GM23248 (cell line): ENCODE measurements at places on chromosomes 13 and 19. TPM values are rescaled to one million over a fixed set of nuclear protein-coding genes. Genes with fewer than 3 reads are reported as not detected.

TJP3 gene
- polyA plus RNA-seq: not detected in 2 replicates

KCNJ14 gene
- polyA plus RNA-seq: 0.47 and 0.48 TPM in 2 replicates

ZNF135 gene
- polyA plus RNA-seq: 4.6 and 4.9 TPM in 2 replicates

CCDC70 gene
- polyA plus RNA-seq: not detected in 2 replicates

MAG gene
- not detected in 2 replicates for polyA plus RNA-seq

GRIN2D gene
- polyA plus RNA-seq: 0.10 and 0.22 TPM in 2 replicates

ASF1B gene
- polyA plus RNA-seq: 18.0 and 19.0 TPM in 2 replicates

ZNF497 gene
- polyA plus RNA-seq: 0.65 and 0.72 TPM in 2 replicates

RAB20 gene
- polyA plus RNA-seq: 2.7 TPM in 2 replicates

WASF3 gene
- 13.5 and 14.7 TPM in 2 replicates for polyA plus RNA-seq

ZNF534 gene
- polyA plus RNA-seq: 0.16 and 0.20 TPM in 2 replicates

CLEC17A gene
- not detected in 2 replicates for polyA plus RNA-seq

CLEC11A gene
- 122 and 127 TPM in 2 replicates for polyA plus RNA-seq

CEACAM20 gene
- polyA plus RNA-seq: not detected in 2 replicates

TRIP10 gene
- 48.9 and 50.1 TPM in 2 replicates for polyA plus RNA-seq

MEF2B gene
- 0.20 and 0.33 TPM in 2 replicates for polyA plus RNA-seq

NKPD1 gene
- not detected in 2 replicates for polyA plus RNA-seq

FPR2 gene
- polyA plus RNA-seq: not detected in 2 replicates

POGLUT2 gene
- 26.4 and 27.7 TPM in 2 replicates for polyA plus RNA-seq

KIR2DL3 gene
- polyA plus RNA-seq: not detected in 2 replicates

SIGLECL1 gene
- not detected in 2 replicates for polyA plus RNA-seq

COL5A3 gene
- polyA plus RNA-seq: 4.1 and 4.2 TPM in 2 replicates

SRRM5 gene
- polyA plus RNA-seq: not detected in 2 replicates

STARD13 gene
- 13.2 and 13.8 TPM in 2 replicates for polyA plus RNA-seq

TTC9B gene
- polyA plus RNA-seq: 0.15 TPM in 1 of 2 replicates, not detected in the other

SBK3 gene
- polyA plus RNA-seq: not detected in 2 replicates

ZSCAN4 gene
- polyA plus RNA-seq: not detected in 2 replicates

ZNF66 gene
- 1.2 and 1.7 TPM in 2 replicates for polyA plus RNA-seq

LGALS7B gene
- polyA plus RNA-seq: not detected in 2 replicates

IZUMO2 gene
- polyA plus RNA-seq: not detected in 2 replicates

CPB2 gene
- 0.11 TPM in 1 of 2 replicates, not detected in the other for polyA plus RNA-seq

HNRNPA1L2 gene
- 5.7 and 8.5 TPM in 2 replicates for polyA plus RNA-seq

LILRB1 gene
- 0.06 TPM in 1 of 2 replicates, not detected in the other for polyA plus RNA-seq

SIGLEC9 gene
- not detected in 2 replicates for polyA plus RNA-seq

ZNF550 gene
- polyA plus RNA-seq: 3.5 and 4.4 TPM in 2 replicates

MCEMP1 gene
- polyA plus RNA-seq: not detected in 2 replicates

SMIM17 gene
- polyA plus RNA-seq: not detected in 2 replicates

ZNF729 gene
- polyA plus RNA-seq: not detected in 2 replicates

PTPRH gene
- 0.28 and 0.49 TPM in 2 replicates for polyA plus RNA-seq

IFT88 gene
- 10.9 and 11.4 TPM in 2 replicates for polyA plus RNA-seq

KCNRG gene
- polyA plus RNA-seq: 0.15 and 0.30 TPM in 2 replicates

PSG3 gene
- polyA plus RNA-seq: 0.10 TPM in 1 of 2 replicates, not detected in the other
